ENCODE measurements at places on chromosomes 3 and 15. TPM values are rescaled to one million over a fixed set of nuclear protein-coding genes. Genes with fewer than 3 reads are reported as not detected.

ADGRG7 gene
- not detected for total RNA-seq

NR2E3 gene
- total RNA-seq = not detected

POLQ gene
- 0.42 TPM for total RNA-seq

MGLL gene
- total RNA-seq = 10.7 TPM

TMEM212 gene
- total RNA-seq = not detected

PPP1R14D gene
- not detected for total RNA-seq

CNTN3 gene
- total RNA-seq = not detected

FOXB1 gene
- 0.10 TPM for total RNA-seq

PAK2 gene
- 37.9 TPM for total RNA-seq

MYRIP gene
- not detected for total RNA-seq

DNAH12 gene
- 0.63 TPM for total RNA-seq

SENP7 gene
- total RNA-seq = 37.2 TPM

COL6A5 gene
- not detected for total RNA-seq

IQCH gene
- 0.42 TPM for total RNA-seq

SLC12A1 gene
- total RNA-seq = not detected

CADPS gene
- under 0.01 TPM for total RNA-seq

PTX3 gene
- total RNA-seq = 39.7 TPM

LSMEM2 gene
- not detected for total RNA-seq

UROC1 gene
- total RNA-seq = not detected

ARID3B gene
- 36.4 TPM for total RNA-seq

All from mononuclear cell (primary cell).